ENCODE measurements at places on chromosomes 12 and 14. TPM values are rescaled to one million over a fixed set of nuclear protein-coding genes. Genes with fewer than 3 reads are reported as not detected.

Gene HCAR3
- not detected for total RNA-seq

Gene LMO3
- total RNA-seq, result 10.6 TPM

Gene MUCL1
- not detected for total RNA-seq

Gene RILPL1
- 0.74 TPM for total RNA-seq

Gene ZC2HC1C
- total RNA-seq, result 3.7 TPM

Gene NFE2
- not detected for total RNA-seq

Gene CELA1
- total RNA-seq, result not detected

Gene SELPLG
- total RNA-seq, result 25.3 TPM

Gene NR1H4
- not detected for total RNA-seq

Gene DLGAP5
- total RNA-seq, result 94.4 TPM

Gene CKAP4
- 31.9 TPM for total RNA-seq

Gene GPN3
- total RNA-seq, result 43.7 TPM

Gene FITM1
- 1.4 TPM for total RNA-seq

Gene MYL6
- 468 TPM for total RNA-seq

Gene SLC7A7
- 50.0 TPM for total RNA-seq

Gene KDM2B
- 88.0 TPM for total RNA-seq

Gene TRPV4
- not detected for total RNA-seq

Gene ADIPOR2
- total RNA-seq, result 52.8 TPM

Gene ANKRD33
- not detected for total RNA-seq

Gene BDKRB2
- 0.18 TPM for total RNA-seq

Gene NTF3
- 11.5 TPM for total RNA-seq

Gene TMTC1
- not detected for total RNA-seq

Gene LBHD2
- not detected for total RNA-seq

Gene LRP1-AS
- not detected for total RNA-seq

Measured in OCI-LY7 (cell line).